ENCODE measurements at places on chromosomes 7 and 10. TPM values are rescaled to one million over a fixed set of nuclear protein-coding genes. Genes with fewer than 3 reads are reported as not detected.

DNA sequence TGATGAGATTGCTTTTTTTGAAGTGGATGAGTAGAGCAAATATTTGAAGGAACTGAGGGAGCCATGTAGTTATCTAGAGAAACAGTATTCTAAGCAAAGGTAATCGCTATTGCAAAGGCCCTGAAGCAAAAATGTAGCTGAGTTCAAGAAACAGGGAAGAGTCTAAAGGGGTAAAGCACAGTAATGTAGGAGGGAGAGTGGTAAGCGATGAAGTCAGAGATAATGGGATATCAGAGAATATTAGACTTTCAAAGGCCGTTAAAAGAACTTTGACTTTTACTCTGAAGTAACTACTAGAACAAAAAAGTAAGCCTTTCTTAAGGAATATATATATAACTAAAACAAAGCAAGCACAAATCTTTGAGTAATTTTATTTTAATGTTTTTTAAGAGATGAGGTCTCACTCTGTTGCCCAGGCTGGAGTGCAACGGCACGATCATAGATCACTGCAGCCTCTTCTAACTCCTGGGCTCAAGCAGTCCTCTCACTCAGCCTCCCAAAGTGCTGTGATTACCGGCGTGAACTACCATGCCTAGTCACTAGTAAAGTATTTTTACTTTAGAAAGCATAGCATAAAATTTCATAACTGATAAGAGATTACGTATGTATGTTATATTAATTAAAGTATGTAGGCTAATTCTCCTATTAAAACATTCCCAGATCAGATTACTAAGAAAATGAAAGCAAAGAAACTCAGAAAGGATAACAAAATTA, 61.7 kb upstream of the OIT3 start:
- no peak for DNase-seq

DNA sequence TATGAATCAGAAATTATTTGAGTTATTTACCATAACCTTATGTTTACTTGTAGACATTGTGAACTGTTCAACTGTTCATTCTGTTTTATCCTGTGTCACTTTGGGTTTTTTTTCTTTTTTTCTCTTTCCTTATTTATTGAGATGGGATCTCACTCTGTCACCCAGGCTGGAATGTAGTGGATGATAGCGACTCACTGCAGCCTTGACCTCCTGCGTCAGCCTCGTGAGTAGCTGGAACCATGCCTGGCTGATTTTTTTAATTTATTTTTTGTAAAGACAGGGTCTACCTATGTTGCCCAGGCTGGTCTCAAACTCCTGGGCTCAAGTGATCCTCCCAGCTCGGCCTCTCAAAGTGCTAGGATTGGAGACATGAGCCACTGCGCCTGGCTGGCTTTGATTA, 97.1 kb downstream of the CSTF2T start:
- DNase-seq, result no peak

DNA sequence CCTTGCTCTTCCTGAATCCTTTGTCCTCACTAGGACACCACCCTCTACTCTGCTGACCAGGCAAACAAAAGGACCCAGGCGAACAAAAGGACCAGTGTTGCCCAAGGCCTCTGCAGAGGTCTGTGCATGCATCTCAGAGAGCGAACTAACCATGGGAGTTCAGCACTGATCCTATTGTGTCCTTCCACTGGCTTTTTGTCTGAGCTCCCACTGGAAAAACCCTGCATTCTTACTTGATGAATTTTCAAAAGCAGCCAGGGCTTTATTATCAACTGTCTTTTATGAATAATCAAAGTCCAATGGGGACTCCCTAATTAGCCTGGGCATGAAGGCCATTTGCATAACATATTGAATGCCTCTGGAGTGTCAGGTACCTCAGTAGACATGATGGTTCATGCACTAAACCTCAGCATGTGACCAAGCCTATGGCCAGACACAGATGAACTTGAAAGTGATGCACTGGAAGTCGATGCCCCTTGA, 140.6 kb downstream of the KCNMA1 start:
- DNase-seq, result no peak

MOGAT3 gene
- not detected for total RNA-seq

SLC13A4 gene
- 0.34 TPM for total RNA-seq

ZNF804B gene
- total RNA-seq, result not detected

TMEM184A gene
- 177 TPM for total RNA-seq

CHAT gene
- total RNA-seq, result not detected

All from lower leg skin (tissue), 4 donors.